Heart right ventricle (tissue), 16 donors: ENCODE measurements at places on chromosomes 5 and 9. TPM values are rescaled to one million over a fixed set of nuclear protein-coding genes. Genes with fewer than 3 reads are reported as not detected.

GRCh38 chr5:145260670-145261069 is 574.5 kb downstream of the PRELID2 start:
- DNase-seq: no peak

DNA sequence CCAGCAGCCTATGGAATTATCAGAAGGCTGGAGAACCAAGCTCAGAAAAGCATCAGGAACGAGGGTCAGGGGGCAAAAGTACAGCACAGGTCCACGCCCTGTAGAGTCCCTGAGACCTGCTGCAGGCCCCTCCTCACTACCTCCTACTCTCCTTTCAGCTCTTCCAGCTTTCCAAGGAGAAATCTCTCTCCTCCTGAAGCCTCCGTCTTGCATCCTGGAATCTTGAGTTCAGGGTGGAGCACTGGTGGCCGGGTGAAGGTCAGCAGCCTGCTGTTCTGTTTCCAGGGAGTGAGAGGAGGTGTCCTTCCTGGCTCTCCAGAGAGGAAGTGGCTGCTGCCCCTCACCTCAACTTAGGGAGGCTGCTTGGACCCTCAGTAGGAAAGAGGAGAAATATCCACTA is 342.3 kb downstream of the ZSWIM6 start:
- DNase-seq: no peak

- DNase-seq: no peak
Observed at GRCh38 chr5:176661676-176662075, 14.4 kb downstream of the TSPAN17 start.

Gene PIK3R1
- total RNA-seq: 226 TPM

Gene SPATA24
- 11.8 TPM for total RNA-seq
